Activated CD4-positive, alpha-beta T cell treated with anti-CD3 and anti-CD28 coated beads for 1 hour (primary cell): ENCODE measurements at places on chromosomes 1 and 21.

GRCh38 chr1:84996846-84997666, at the start of gene MCOLN2:
TSS of gene MCOLN2 (minus strand) at chr1:84997113. CDS start at chr1:84996872, 241 bp downstream.
- no peak for DNase-seq

DNA sequence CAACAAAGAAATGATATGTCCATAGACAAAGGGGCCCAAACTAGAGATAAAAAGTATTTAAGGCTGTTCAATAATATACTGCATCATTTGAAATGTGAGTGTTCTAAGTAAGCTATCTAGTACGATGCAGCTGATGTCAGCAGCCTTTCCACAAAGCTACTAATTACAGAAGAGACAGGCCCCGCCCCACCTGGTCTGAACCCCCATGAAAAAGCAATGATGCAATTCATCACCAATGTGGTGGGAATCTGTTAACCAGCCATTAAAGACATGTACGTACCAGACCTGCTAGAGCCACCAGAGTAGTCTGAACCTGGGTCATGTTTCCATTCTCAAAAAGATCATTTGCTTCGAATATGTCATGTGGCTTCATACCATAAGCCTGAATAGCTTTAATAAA, 25.1 kb downstream of the CNN3 start:
- no peak for DNase-seq

DNA sequence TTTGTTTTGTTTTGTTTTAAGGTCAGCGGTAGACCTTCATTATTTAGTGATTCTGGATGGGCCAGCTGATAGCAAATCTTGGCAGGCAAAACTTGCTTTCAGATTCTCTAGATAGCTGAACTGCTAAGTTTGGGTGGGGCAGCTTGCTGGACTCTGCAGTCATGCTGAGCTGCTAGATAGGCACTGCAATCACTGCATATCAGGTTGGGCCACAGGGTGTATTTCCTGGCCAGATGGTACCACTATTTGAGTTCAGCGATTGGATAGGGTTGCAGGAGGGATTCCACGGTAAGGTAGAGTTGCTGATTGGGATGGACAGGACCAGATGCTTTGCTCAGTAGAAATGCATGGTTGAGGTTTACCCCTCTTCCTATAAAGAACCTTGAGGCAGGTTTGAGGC, 579.3 kb upstream of the ADGRL4 start:
- DNase-seq, result no peak

- DNase-seq, result no peak
Observed at GRCh38 chr1:6385488-6386191, 7.9 kb downstream of the ACOT7 start.

GRCh38 chr1:71948561-71948960, 333.8 kb downstream of the NEGR1 start:
- DNase-seq, result no peak

GRCh38 chr1:153025797-153026196, 5.2 kb upstream of the SPRR1B start:
- no peak for DNase-seq

GRCh38 chr1:35126546-35126945, 47.4 kb downstream of the ZMYM1 start:
- DNase-seq, result no peak

DNA sequence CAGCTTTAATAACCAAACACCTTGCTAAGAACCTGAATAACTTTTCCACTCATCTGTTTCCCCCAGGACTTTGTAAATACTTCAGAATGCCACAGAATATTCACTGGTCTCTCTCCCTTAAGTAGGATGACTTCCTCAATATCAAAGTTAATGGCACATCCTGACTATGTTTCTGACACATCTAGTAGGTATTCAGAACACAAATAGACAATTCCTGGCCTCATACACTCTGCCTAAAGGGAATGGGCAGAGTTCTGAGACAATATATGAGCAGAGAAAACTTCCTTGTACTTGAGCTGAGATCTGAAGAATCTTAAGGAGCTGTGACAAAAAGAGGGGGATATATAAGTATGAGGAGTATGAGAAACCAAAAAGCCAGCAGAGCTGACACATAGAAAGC, 34.8 kb downstream of the ANKRD13C start:
- no peak for DNase-seq

DNA sequence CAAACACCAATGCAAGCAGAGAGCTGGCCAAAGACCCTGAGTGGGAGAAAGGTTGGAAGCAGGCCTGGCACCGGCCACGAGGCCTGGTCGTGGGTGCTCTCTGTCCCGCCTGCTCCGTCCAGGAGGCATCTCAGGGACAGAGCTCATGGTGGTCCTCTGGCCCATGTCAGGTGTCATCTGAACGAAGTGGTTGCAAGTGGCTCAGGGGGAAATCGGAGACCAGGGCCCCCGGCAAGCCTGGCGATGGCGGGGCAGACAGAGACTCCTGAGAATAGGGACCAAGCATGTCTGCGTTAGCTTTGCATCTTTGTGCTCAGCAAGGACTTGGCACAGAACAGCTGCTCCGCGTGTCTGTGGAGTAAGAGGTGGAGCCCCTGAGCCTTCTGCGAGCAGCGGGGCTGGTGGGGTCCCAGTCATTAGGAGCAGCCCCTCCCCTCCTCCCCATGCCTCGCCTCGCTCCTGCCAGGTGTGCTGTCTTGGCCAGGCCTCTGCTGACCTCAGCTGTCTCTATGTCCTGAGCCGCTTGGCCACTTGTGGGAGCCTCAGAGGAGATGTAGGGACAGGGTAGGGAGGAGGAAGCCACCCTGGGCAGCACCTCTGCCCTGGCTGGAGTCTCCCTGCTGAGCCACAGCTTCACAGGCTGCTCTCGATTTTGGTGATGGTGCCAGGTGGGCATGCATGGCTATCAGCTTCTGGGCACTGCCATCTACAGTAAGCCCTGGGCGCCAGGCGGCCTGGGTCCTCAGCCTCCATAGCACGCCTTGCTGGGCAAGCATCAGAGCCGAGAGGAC, 362.9 kb upstream of the VAMP3 start:
- DNase-seq, result no peak

DNA sequence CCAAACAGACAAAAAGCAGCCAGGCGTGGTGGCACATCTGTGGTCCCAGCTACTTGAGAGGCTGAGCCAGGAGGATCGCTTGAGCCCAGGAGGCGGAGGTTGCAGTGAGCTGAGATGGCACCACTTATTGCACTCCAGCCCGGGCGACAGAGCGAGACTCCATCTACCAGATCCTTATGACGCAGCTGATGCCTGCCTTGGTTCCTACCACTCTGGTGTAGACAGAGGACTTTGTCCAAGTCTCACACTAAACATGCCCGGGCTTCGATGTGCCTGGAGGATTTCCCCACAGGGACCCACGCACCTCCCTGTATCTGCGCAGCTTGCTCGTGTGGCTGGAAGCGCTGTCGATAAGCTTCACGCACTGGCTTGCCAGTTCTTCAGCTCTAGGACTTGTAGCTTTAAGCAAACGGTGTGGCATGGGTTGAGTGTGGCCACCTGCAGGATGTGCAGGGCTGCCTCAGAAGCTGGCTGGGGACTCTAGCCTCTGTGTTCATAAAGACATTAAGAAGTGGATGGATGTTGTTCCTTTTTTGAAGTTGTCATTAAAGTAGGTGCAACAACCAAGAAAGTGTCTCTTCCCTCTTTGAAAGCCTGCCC, 4.8 kb downstream of the TPRG1L start:
- no peak for DNase-seq

DNA sequence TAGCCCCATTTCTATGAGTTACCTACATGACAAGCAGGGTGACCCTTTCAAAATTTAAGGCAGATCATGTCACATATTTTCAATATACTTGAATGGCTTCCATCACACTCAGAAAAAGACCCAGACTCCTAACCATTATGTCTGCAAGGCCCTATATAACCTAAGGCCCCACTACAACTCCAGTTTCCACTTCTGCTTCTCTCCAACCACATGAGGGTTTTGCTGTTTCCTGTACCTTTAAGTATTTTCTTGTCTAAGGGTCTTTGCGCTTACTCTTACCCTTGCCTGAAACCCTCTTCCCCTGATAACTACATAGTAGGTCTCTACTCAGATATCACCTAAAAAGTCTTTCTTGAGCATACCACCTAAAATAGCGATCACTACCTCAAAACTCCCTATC, 46.1 kb downstream of the SGIP1 start:
- no peak for DNase-seq

DNA sequence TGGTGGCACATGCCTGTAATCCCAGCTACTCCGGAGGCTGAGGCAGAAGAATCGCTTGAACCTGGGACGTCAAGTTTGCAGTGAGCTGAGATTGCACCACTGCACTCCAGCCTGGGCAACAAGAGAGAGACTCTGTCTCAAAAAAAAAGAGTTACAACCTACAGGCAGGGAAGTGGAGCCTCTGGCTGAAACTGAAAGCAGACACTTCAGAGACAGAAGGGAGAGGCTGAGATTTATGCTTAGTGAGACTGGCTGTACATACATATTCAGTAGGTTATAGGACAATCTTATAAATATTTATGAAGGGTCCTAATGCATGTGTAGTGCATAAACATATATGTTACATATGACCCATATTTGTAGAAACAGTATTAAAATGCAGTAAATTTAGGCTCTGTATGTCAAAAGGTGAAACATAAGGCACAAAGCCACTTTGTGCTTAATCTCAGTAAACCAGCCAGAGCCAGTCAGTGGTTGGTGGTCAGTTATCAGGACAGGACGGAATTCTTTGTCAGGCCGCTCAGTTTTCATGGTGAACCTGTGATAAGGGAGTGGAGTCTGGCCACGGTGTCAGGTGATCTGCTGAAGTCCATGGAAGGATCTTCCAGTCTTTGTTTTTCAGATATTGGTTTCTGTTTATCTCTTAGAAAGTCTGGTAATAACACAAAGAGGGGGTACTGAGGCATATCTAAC, 13.7 kb downstream of the RHEX start:
- DNase-seq, result no peak

DNA sequence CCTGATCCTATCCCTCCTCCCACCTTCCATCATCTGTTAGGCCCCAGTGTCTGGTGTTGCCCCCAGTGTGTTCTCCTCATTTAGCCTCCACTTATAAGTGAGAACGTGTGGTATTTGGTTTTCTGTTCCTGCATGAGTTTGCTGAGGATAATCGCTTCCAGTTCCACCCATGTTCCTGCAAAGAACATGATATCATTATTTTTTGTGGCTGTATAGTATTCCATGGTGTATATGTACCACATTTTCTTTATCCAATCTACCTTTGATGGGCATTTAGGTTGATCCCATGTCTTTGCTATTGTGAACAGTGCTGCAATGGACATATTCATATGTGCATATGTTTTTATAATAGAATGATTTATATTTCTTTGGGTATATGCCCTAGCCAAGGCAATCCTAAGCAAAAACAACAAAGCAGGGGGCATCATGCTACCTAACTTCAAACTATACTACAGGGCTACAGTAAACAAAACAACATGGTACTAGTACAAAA, 142.9 kb downstream of the TNFSF18 start:
- no peak for DNase-seq

DNA sequence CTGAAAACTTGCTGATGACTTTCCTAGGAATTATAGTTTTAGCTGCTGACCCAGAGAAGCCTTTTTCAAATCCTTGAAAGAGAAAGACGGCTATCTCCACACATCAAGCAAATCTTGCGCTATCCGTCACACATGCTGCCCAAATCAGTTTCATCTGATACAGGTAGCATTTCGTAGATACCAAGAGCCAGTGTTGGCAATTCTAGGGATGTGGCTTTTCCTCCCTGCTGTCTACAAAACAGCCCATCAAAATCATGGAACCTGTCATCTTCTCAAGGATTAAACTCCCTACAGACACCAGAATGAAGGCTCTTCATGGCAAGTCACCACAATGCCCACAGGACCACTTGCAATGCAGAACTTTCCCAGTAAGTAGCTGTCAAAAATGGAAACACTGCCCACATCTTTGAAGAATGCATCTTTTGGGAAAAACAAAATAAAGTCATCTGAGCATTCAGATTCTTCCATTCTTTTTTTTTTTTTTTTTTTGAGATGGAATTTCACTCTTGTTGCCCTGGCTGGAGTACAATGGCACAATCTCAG, 10.4 kb downstream of the STX6 start:
- DNase-seq, result no peak

- DNase-seq, result peak; percentile 69
Observed at GRCh38 chr1:112395821-112396652, at the start of gene CTTNBP2NL. TSS of gene CTTNBP2NL (plus strand) at chr1:112396214. CDS start at chr1:112416166, 19,952 bp downstream.

- no peak for DNase-seq
Observed at GRCh38 chr1:95027046-95027445, 45.7 kb downstream of the ALG14 start.

DNA sequence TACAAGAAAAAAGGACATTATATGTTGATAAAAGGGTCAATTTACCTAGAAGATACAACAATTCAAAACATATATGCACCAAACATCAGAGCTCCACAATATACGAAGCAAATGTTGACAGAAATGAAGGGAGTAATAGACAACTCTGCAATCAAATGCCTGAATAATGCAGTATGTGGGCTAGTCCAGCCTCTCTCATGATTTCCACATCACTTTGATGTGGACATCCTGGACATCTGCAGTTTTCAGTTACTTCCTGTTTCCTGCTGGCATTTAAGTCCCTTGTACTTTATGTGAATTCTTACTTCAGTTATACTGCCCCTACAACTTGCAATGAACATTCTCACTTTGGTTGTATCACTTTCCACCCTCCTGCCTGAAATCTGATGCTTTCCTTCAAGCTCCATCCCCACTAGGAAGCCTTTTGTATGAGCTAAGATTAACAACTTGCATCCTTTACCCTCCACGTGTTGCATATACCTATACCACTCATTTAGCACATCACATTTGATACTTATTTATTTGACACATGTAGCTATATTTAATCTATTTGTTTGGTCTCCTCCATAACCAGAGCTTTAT, 36.7 kb downstream of the DISC1 start:
- DNase-seq, result no peak

- DNase-seq, result no peak
Observed at GRCh38 chr1:17914131-17914530, 159.0 kb downstream of the ACTL8 start.

- DNase-seq, result no peak
Observed at GRCh38 chr1:53943090-53943489, 2.4 kb downstream of the IFT25 start.

DNA sequence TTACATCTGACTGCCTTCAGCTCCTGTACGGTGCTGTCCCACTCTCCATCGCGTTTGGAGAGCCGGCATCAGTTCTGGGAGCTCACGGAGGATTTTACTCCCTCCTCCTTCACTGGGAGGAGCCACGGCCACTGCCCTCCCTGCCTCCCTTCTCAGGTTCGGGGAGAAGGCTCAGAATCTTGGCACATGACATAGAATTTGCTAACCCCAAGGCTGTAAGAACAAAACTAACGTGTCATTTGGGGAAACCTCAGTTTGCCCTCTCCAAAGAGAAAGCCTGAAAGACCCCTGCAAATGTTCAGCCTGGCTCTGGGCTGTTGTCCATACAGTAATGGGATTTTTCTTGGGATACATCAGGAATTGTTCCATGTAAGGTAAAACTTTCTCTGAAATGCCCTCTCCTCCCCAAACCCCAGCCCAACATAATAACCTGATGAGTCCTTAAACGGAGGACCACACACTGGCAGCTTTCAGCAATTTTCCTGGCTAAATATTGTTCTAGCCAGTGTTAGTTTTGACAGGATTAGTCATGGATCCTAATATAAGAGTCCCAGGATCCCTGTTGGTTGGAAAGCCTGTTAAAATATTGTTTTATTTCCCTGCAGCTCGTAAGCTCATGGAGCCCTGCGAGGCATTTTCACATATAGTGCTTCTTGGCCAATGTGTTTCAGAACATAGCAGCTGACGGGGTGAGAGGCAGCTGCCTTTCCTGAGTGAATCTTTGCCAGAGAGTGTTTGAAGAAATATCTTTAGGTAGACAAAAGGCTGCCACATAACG, 98.8 kb downstream of the RHOU start:
- no peak for DNase-seq

GRCh38 chr1:225691377-225691776, 38.5 kb upstream of the ENAH start:
- DNase-seq, result no peak

GRCh38 chr1:217342105-217342504, 288.8 kb downstream of the GPATCH2 start:
- no peak for DNase-seq
